ENCODE measurements at places on chromosomes 16 and 17.

GRCh38 chr17:73575470-73576221, 68.6 kb downstream of the SDK2 start:
- DNase-seq = no peak

DNA sequence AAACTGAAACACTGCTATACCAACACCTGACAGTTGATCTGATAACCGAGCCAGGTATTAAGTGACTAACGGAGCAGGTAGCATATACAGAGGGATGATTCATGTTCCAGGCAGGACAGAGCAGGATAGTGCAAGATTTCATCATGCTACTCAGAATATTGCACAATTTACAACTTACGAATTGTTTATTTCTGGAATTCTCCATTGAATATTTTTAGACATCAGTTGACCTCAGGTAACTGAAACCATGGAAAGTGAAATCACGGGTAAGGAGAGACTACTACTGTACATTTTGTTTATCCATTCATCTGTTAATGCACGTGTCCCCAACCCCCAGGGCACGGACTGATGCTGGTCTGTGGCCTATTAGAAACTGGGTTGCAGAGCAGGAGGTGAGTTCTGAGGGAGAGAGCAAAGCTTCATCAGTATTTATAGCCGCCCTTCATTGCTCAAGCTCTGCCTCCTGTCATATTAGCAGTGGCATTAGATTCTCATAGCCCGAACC, 14.5 kb upstream of the PPM1E start:
- peak; percentile 17 for DNase-seq

GRCh38 chr16:88836791-88837190, 20.0 kb downstream of the GALNS start:
- DNase-seq = no peak

DNA sequence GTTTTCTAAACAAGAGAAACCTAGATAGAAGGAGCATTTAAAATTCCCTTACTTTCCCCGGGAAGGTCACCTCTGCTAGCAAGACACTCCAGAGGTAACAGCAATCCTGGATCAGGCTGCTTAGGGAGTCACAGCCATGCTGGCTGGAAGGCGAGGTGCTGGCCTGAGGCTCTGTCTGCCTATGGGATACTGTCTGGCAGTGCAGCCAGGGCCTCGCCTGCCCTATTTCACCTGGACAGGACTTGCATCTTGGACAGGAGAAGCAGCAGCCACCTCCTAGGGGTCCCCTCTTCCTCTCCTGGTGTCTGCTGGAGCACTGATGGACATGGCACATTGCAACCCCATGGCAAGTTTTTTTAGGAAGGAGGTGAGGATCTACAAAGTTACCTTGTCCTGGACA, 15.1 kb downstream of the FA2H start:
- DNase-seq = no peak

DNA sequence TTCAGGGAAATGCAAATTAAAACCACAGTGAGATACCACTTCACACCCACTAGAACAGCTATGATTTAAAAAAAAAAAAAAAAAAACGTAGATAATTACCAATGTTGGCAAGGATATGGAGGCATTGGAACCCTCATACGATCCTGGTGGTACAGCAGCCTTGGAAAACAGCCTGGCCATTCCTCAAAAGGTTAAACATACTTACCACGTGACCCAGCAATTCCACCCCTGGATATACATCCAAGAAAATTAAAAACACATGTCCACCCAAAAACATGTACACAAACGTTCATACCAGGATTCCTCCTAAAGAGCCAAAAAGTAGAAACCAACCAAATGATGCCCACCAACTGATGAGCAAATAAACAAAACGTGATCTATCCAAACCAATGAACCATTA, 68.1 kb downstream of the GAS7 start:
- peak; percentile 87 for DNase-seq

DNA sequence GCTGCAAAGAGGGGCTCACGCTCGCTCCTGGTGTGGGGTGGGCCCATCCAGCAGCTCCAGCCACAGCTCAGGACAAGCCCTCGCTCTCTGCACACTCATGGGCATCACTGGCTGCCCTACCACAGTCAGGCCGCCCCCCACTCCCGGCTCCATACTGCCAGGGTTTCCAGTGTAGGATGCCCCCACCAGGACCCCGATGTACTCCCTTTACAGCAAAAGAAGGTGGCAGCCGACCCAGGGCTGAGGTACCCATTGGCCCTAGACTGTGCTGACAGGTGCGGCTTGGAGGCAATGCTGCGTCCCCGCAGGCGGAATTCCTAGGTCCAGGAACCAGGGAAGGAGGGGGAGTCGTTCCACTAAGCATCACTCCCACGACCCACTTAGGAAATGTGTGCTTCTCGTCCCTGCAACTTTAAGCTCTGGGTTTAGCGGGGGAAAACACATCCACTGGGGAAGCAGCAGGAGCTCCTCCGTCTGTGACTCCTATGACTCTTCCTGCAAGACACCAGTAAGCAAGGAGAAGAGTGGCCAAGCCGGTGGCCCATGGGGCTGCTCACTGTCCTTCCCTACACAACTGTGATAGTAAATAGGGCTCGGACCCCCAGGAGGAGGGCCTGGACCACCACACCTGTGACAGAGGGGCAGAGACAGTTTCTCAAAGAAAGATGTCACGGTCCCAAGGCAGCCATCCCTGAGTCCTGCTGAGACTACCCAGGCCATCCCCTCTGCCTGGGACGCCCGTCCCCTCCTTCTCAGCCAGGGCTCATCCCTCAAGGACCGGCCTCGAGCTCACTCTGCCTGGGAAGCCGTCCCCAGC, 13.1 kb downstream of the CORO7 start:
- DNase-seq = no peak

DNA sequence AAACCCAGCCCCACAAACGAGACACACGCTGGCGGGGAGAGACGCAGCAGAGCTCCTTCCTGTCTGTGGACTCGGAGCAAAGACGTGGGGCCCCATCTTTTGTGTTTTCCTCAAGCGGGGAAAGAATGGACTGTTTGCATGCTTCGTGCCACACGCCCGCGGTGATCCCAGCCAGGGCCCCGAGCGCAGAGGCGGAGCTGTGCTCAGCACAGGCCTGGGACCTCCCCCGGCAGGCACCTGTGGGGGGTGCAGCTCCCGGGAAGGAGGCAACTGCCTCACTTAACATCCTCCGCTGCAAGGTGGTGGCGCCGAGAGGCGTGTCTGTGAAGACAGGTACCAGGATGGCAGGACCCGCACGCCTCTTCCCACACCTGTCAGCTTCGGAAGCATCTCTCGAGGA, 19.1 kb downstream of the TRARG1 start:
- no peak for DNase-seq

- DNase-seq = peak; percentile 42
Measured at GRCh38 chr17:59521465-59522126, 43.8 kb upstream of the DHX40 start.

GRCh38 chr17:61750656-61751055, 112.7 kb downstream of the BRIP1 start:
- no peak for DNase-seq

- DNase-seq = no peak
Measured at GRCh38 chr17:34537445-34537844, 41.9 kb upstream of the TMEM132E start.

GRCh38 chr17:82871056-82871775, 31.4 kb upstream of the ZNF750 start:
- no peak for DNase-seq

- DNase-seq = no peak
Measured at GRCh38 chr16:58882292-58882691, 148.2 kb upstream of the GOT2 start.

- no peak for DNase-seq
Measured at GRCh38 chr16:114327-114726, 24.1 kb downstream of the NPRL3 start.

GRCh38 chr17:17381446-17382064, 78.4 kb downstream of the NT5M start:
- DNase-seq = no peak

- DNase-seq = no peak
Measured at GRCh38 chr16:71218306-71218963, 12.1 kb downstream of the HYDIN start.

GRCh38 chr17:79135628-79136405, 61.2 kb downstream of the ENGASE start:
- DNase-seq = no peak

DNA sequence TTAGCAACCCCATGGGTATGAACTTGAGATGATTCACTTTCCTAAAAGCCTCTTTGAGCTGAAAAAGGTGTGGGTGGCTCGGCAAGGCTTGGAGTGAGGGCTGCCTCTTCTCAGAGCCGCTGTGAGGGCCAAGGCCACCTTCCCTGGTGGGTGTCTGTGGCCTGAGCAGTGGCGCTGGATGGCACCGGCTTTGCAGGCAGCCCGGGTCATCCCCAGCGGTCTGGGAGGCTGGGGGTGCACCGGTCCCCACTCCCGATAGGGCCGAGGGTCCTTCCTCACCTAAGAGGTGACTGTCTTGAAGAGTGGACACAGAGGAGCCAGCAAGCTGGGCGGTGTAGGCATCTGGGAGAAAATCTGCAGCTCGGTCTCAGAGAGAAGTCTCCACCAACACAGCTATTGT, 79.2 kb upstream of the RBL2 start:
- no peak for DNase-seq

DNA sequence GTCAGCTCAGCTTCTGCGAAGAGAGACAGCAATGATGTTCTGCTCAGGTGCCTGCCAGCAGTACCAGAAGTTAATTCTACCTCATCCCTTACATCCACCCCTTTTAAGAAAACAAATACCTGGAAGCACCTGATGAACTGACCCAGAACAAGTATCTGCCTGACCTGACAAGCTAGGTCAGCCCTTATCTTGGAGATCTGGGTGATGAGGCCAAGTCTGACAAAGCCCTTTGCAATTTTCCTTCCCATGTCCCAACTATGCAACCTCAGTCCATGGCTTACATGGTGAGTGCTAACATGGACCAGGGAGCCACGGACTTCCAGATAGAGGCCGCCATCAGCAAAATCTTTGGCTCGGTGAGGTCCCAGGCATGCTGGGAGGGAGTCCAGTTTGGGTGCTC, 3.6 kb downstream of the ACADVL start:
- DNase-seq = no peak

DNA sequence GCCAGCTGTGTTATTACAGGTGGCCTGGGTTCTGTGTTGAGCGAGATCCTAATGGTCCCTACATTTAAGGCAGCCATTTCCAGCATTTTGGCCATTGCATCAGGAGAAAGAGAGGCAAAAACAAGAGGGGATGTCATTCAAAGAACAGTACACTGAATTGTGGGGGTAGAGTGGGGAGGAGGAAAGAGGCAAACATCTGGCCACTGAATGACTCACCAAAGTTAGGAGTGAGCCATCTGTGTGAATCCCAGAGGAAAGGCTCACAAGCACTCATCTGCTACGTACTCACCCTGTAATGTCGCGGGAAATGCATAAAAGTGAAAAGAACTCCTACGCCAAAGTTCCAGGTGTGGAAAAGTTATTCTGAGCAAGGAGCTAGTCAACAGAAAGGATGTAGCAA, 16.7 kb downstream of the KRABD2 start:
- peak; percentile 84 for DNase-seq

DNA sequence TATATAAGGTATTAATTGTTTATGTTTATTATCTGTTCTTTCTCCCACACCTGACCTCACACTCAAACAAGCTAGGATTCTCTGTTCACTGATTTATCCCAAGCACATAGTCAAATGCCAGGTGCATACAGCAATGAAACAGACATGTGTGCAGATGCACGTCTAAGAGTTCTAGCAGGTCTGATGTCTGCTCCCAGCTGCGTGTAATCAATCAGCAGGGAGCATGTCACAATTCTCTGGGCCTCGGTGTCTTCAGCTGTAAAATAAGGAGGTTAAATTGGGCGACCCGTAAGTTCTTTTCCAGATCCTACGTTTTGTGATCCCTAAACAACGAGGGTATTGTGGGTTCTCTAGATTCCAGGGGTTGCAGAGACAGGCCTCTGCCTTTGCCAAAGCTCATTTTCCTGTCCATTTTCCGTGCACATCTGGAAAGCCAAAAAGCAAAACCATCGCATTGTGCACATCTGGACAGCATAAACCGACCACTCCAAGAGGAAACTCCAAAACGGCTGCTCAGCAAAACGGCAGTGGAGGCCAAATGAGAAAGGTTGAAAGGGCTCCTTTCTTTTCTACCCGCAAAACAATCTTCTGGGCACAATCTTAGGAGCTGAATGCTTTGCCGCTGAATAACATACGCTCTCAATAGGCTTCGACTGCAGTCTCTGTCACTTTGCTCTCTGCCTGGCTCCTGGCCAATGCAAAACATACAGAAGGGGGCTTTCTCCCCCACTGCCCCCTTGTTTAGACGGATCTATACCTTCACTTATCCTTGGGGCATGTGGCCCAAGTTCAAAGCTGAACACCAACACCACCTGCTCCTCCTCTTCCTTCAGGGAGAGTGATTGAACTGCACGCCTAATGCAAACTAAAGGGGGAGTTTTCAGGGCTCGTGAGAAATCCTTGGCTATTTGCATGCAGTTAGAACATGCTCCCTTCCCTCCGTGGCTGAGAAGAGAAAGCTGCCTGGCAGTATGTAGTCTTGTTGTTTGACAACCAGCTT, 426.3 kb downstream of the SLC39A11 start:
- DNase-seq = peak; percentile 43

DNA sequence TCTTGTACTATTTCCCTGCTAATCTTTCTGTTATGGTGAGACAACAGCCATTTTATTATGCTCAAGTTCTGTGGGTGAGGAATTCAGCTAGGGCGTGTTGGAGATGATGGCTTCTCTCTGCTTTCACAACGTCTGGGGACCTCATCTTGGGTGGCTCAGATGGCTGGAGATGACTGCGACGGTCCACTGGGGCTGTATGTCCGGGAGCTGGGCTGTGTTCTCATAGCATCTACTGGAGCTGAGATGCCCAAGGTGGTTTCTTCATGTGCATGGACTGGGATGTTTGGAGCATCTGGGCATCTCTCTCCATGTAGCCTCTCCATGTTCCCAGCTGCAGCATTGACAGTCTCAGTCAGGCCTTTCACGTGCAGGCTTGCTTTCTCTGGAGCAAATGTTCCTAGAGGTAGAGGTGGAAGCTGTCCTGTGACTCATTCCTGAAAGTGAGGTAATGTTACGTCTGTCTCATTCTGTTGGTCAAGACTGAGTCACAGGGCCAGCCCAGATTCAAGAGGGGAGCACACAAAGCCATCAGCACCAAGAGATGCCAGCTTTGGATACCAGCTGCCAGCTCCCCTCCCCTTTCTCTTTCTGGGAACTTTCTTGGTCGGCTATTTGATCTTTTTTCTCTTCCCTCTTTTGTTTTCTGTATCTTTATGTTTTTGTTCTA, 96.2 kb downstream of the RAP1GAP2 start:
- peak; percentile 48 for DNase-seq

- DNase-seq = no peak
Measured at GRCh38 chr16:78871241-78871640, 729.3 kb downstream of the MAF start.

DNA sequence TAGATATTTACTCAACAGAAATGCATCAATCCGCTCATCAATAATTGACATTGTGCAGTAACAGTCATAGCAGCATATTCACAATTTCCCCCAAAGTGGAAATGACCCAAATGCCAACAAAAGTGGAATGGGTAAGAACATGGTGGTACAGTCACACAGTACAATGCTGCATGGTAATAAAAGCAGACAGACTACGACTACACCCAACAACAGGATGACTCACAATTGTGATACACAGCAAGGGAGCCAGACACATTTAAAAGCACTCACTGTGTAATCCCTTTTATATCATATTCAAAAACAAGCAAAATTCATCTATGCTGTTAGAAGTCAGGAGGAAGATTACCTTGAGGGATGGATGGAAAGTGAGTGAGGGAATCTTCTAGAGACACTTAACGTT, 76.5 kb upstream of the NUDT7 start:
- DNase-seq = no peak

- DNase-seq = no peak
Measured at GRCh38 chr17:33266611-33267010, 26.5 kb downstream of the ASIC2 start.

Data from AG10803 (cell line).